ENCODE measurements at places on chromosomes 3 and 15.

DNA sequence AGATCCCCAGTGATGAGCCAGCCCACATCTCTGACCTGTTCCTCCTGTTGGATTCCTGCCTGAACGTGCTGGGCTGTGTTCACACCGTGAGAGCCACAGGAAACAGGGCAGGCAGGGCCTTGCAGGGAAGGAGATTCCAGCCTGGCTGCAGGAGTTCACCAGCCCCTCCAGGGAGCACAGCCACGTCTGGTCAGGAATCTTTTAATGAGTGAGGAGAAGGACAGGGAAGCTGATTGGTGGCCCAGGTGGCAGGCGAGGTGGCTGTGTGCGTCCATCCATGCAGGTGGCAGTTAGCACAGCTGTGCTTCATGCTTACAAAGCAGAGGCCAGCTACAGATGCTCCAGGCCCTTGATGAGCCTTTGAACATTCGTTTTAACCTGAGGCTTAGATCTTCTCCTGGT lies 10.5 kb downstream of the LRRK1 start:
- DNase-seq: no peak

GRCh38 chr3:31157893-31158620 lies 263.6 kb upstream of the GADL1 start:
- DNase-seq: no peak

GRCh38 chr15:33584797-33585196 lies 274.0 kb downstream of the RYR3 start:
- DNase-seq: no peak

- DNase-seq: peak; percentile 84
Measured at GRCh38 chr15:40098489-40099261, 10.0 kb downstream of the BMF start.

GRCh38 chr15:56428821-56429458 lies 36.0 kb downstream of the MNS1 start:
- DNase-seq: no peak

DNA sequence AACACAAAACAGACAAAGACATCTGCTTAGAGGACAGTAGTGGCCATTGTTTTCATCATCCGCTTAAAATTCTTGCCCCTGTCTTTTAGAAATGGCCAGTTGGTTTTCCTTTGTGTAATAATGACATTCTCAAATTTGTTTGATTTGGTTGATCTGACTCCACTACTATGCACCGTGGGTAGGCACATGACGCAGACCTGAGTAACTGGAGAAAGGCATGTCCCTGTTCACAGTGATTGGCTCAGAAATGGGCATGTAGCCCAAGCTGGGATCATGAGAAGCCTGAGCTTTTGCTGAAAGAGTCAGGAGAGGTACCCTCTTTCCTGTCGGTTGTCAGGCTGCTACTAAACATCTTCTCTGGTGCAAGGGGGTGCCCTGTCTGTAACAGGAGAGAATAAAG lies 36.6 kb upstream of the MAGI1 start:
- DNase-seq: no peak

GRCh38 chr15:68463996-68464395 lies 32.0 kb upstream of the ITGA11 start:
- no peak for DNase-seq

- no peak for DNase-seq
Measured at GRCh38 chr15:42918047-42918446, 2.5 kb downstream of the TTBK2 start.

DNA sequence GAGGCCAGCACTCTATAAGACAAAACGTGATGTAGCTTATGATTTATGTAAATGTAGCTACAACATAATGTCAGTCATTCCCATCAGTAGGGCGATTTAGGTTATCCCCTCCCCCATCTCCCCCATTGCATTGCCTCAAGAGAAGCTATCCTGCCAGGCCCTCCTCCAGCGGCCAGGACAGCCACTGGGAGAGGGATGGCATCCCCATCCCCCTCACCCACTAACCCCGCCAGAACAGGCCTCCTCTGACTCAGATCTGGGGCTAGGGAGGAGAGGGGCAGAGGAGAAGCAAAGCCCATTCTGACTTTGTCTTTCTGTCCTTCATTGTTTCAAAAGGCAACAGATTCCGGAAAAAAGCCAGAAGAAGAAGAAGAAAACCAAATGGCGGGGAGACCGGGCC lies 32.6 kb upstream of the ESYT3 start:
- DNase-seq: no peak

DNA sequence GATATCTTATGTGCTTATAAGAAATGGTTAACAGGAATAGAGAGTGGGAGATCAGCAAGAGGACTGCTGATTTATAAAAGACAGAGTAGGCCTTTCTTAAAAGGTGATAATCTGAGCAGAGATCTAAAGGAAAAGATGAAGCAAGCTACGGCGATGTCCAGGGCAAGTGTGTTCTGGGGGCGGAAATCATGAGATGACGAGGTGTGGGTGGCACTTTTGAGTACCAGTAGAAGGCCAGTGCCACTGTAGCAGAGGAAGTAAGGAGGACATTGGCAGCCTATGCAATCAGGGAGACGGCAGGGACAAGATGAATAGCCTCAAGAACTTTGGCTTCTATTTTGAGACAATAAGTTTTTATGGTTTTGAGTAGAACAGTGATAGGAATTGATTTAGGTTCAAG lies 492.4 kb downstream of the FHIT start:
- no peak for DNase-seq

GRCh38 chr3:184443364-184443763 lies 63.5 kb downstream of the CHRD start:
- DNase-seq: no peak

- no peak for DNase-seq
Measured at GRCh38 chr15:49989498-49989897, 129.5 kb downstream of the ATP8B4 start.

- DNase-seq: no peak
Measured at GRCh38 chr3:179745079-179745478, 92.2 kb downstream of the USP13 start.

DNA sequence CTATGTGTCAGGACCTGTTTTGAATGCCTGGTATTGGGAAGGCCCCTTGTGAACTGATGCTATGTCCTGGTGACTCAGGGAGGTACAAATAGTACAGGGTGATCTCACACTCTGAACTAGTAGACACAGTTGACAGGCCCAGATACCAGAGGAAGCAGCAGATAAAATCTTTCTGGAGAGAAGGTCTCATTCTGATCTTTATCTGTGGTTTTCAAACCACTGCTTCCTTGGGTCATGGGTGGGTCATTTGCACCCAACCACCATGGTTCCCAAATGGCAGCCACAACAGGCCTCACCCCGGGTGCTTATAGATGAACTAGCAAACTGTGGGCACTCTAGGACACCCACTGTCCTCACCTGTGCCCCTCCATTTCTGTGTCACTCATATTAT lies 43.4 kb downstream of the PXYLP1 start:
- DNase-seq: peak; percentile 23

DNA sequence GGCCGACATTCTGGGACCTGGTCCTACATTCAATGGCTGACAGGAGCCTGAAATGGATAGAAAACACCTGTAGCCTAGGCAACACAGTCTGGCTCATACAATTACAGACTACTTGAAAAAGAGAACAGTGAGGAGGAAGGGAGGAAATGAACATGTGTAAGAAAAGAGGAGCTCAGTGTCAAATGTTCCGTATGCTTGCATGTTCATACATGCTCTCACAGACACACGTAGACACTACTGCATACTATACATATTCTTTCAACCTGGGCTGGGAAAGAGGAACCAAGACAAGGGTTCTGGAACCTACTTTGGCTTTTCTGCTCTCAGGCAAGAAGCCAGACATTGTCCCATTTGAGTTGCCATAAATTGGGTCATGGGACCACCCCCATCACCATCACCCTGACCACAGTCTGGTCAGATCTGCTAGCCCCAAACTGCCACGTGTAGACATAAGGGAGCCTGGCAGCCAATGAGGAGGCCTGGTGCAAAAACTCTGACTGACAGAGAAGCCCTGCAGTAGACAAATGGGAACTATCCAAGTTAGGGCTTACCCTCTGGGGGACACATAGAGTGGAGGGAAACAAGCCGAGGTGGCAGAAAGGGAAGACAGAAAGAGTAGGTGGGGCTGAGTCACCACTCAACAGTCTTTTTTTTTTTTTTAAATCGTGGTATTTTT lies 310.0 kb downstream of the SHQ1 start:
- DNase-seq: peak; percentile 26

GRCh38 chr3:79490165-79491028 lies 277.4 kb downstream of the ROBO1 start:
- no peak for DNase-seq

DNA sequence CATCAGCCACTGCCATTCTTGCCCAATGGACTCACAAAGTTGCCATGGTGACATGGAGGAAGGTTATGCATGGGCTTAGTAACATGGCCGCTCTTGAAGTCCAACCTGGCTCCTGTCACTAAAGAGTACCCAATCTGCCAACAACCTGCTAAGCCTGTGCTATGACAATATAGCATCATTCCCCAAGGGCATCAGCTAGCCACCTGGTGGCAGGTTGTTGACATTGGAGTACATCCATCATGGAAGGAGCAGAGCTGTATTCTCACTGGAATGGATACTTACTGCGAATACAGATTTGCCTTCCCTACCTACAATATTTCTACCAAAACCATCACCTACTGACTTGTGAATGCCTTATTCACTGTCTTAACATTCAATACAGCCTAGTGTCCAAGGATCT lies 138.9 kb upstream of the RORA start:
- peak; percentile 15 for DNase-seq

DNA sequence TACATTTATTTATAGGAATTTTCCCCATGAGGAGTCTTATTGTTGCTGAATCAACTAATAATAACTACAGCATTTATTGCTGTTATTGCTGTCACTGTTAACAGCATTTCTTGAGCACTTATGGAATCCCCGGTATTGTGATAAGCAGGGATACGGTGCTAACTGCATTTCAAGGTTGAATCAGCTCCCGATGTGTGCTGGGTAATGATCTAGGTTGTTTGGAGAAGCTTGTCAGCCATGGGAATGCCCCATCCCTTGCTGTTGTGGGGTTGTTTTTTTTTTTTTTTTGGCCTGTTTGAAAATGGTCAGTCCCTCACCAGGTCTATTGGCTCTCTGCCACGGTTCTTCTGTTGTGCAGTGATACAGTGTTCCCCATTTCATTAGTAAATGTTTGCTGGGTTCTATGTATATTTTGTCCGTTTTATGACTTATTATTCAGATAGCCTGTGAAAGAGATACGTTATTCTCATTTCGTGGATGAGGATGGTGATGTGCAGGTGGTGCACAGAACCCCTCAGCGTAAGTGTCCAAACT lies 48.5 kb downstream of the MED12L start:
- no peak for DNase-seq

DNA sequence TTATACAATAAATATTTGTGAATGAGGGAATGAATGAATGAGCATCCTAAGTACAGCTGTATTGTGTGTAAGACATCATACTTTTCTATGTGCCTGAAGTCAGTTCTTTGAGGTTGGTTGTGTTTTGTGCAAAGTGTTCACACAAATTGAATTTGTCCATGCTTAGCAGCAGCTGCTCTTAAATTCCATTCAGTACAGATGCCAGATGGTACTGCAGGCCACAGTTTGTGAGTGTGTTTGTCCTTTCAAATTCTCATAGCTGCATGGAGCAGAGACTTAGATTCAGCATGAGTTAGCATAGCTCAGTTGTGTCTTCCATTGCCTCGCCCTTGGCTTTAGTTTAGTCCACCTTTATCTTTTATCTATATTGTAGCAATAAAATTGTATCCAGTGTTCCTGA lies 3.8 kb upstream of the ZNF385D start:
- DNase-seq: no peak

- DNase-seq: no peak
Measured at GRCh38 chr3:69044608-69045007, 7.5 kb downstream of the TMF1 start.

DNA sequence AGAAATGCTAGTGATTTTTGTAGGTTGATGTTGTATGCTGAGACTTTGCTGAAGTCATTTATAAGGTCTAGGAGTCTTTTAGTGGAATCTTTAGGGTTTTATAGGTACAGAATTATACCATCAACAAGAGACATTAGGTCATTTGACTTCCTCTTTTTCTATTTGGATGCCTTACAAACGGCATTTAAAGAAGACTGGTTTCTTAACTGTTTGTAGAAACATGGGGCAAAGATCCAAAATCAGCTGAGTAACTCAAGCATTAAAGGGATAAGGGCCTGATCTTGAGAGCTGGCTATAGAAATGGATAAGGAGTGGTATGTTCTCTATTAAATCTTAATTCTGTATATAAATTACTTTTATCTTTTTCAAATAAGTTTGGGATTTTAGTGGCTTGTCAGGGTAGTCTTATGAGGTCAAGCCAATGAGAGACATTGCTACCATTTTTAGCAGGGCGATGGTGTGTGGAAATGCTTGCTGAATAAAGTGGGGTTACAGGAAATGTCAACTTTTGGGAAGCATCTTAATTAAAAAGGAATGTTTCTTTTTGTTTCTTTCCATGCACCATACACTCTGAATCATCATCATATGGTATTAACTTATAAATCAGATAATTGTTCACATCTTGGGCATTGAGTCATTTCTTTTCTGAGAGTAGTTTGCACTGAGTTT lies 197.7 kb upstream of the GBE1 start:
- no peak for DNase-seq

- DNase-seq: no peak
Measured at GRCh38 chr3:148330542-148330941, 367.2 kb upstream of the AGTR1 start.

- no peak for DNase-seq
Measured at GRCh38 chr15:53950572-53950971, 27.7 kb upstream of the UNC13C start.

DNA sequence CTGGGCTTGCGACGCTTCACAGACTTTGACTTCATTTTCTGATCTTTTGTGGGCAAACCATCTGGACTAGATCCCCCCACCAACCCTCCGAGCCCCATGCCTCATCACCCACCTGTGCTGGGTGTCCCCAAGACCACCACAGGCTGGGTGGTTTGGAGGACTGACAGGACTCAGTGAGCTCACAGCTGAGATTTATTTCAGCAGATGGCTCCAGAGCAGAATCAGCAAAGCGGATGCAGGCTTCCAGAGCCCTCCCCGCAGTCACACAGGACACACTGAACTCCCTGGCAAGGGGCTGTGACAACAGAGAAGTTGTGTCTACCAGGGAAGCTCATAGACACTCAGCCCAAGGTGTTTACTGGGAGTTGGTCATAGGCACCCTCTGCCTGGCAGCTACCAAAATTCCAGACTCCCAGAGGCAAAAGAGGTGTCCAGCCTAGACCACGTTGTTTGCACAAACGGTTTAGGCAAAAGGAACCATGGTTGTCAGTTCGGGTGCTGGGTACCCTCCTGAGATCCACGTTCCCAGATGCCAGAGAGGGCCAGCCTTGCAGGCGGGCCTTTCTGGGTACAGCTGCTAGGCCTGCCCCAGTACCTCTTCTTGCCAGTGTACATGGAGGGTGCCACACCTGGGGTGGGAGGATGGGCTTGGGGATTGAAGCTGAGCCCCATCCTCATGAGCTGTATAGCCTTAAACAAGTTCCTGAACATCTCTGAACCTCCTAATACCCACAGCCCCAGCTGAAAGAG lies 170.3 kb downstream of the NSMCE3 start:
- no peak for DNase-seq

DNA sequence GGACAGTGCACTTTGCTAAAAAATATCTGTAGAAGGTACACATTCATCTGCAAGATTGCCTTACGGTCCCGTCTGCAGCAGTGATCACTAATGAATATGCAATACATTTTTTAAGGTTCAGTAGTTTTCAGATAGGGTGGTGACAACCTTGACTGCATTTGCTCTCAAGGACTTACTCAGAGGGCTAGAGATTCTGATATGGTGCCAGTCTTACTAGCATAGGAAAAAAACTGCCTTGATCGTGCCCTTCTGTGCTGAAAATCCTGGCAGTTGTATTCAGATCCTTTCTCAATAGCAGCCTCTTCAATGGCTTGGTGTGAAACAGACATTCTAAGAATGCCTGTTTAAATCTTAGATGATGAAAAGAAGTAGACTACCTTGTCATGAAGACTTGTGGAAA lies 411.9 kb upstream of the CCDC54 start:
- DNase-seq: no peak

- no peak for DNase-seq
Measured at GRCh38 chr3:308597-309321, 112.2 kb downstream of the CHL1 start.

All from stimulated activated CD4-positive, alpha-beta T cell treated with anti-CD3 and anti-CD28 coated beads, Interleukin-15, amount 100 ng/mL, for 24 hours (primary cell).